Left renal cortex interstitium (tissue), 4 donors: ENCODE measurements at places on chromosomes 4 and X. TPM values are rescaled to one million over a fixed set of nuclear protein-coding genes. Genes with fewer than 3 reads are reported as not detected.

- no peak for DNase-seq
These were observed 7.0 kb upstream of the TLR3 start for GRCh38 chr4:186061921-186062320.

DNA sequence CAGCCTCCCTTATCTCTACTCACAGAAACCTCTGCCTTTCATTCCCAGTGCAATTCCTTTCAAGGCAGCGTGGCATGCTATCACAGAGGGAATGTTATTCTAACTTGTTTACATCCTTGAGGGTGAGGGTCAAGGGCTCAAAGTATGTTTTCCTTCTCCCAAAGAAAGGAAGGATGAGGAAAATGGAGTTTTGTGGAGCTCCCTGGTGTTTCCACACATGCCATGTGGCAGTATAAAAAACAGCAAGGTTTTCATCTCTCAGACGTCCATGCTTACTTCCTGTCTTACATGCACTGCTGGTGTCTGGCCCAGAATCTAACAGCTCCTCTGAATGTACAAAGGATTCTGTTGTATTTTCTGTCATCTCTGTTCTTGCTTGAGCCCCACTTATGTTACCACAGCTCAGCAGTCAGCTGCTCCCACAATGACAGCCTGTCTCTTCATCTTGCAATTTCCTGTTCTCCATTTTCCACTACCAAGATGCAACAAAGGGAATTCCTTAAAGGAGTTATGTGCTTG lies 128.0 kb downstream of the SNCA start:
- no peak for DNase-seq

DNA sequence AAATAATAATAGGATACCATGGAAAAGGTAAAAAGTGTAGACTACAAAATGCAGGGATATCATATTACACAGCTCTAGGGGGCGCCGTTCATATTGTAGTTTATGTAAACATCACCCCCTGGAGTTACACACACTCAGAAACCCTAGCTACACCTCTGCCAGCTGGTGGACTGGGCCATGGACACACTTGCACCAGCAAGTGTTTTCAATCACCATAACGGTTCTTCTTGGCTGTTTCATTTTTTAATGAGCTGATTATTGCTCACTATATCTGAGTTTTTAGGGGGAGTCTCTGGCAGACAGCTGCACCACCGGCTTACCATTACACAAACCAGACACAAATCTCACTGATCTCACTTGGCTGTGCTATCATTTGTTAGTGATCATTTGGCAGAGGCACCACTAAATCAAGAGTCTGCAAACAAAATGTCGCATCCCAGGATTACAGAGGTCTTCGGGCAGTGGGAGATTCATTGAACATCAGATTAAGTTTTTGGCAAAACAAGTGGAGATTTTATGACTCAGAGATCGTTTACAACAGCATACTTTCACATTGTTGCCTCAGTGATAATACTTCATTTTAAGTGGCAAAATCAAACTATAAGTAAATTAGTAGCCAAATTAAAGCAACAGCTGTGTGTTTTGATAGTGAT lies 185.7 kb downstream of the UNC5C start:
- no peak for DNase-seq

DNA sequence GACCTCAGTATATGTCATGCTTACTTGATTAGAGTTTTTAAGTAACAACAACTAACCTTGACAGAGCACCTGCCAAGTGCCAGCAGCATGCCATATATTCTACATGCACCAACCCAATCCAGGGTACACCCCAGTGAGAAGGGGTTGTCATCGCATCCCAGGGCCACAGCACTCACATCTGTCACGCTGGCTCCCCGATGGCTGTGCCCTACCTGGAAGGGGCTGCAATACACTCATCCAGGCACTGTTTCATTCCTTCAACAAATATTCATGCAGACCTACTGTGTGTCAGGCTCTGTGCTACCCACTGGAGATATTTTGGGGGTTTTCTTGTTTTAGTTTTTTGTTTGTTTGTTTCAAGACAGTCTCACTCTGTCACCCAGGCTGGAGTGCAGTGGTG lies 49.5 kb downstream of the PPP2R2C start:
- no peak for DNase-seq

- DNase-seq, result no peak
These were observed 405 bp downstream of the CENPE start for GRCh38 chr4:103197765-103198110.

DNA sequence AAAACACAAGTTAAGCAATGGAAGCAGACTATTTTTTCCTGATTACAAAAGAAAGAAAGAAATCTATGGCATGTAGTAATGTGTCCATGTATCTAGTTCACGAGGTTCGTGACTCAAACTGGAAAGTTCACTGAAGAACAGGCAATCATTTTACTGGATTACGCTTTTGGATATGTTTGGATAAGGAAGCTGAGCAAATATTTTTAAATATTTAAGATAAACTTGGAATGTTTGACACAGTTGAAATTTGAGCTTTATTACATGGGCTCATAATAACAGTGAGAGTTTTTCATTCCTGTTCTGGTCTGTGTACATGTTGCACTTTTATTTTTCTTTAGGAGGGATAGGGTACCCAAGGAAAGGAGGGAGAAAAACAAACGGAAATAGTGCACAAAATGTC lies 244.2 kb upstream of the GK2 start:
- DNase-seq, result no peak

DNA sequence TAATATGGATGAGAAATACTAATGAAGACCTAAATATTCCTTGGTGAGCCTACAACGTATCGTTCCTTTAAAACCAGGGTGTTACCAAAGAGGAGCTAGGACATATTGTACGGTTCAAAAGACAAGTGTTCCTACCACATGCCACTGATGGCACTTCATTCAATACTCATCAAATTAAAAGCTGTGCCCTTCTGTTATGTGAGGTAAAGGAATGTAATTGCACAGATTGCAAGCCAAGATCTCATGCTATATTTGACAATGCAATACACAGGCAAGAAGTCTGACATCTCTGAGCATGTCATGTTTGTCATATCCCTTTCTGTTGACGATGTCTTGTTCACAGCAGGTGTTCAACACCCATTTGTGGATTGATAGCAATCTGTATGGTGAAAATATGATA lies 6.9 kb downstream of the FGF13 start:
- no peak for DNase-seq

GRCh38 chr4:156766846-156767245 lies 204.8 kb downstream of the PDGFC start:
- DNase-seq, result no peak

DNA sequence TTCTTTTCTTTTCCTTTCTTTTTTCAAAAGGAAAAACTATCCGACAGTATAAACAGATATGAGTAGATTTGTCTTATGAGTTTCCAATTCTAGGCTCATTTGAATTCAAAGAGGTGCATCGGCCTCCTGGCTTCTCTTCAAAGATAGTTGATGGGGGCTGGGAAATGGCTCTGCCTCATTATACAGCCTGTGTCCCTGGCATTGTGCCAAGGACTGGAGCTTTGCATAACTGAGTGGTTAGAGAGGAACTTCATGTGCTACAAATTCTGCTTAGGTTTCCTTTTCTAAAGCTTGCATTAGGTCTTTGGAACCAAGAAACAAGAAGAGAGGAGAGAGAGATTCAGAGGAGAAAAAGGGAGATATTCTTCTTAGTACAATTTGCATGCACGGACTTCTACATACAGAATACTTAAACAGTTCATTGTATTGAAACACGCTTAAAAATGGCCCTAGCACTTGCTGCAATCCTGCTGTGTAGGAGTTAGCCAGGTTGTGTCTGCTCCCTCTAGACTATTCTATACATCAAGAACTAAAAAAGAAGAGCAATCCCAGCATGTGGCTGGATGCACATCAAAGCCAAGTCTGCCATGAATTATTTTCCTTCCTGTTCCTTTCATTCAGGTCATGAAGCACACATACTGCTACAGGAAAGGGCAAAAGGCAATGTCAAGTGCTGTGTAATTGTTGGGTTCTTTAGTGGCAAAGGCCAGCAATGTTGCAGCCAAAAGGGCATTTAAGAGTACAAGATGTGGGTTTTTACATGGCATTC lies 70.9 kb downstream of the INTS12 start:
- DNase-seq, result no peak

- DNase-seq, result peak; percentile 13
These were observed 1523.7 kb downstream of the ARAP2 start for GRCh38 chr4:34720571-34720970.

GRCh38 chr4:36328130-36328529 lies 46.7 kb downstream of the DTHD1 start:
- DNase-seq, result no peak

DNA sequence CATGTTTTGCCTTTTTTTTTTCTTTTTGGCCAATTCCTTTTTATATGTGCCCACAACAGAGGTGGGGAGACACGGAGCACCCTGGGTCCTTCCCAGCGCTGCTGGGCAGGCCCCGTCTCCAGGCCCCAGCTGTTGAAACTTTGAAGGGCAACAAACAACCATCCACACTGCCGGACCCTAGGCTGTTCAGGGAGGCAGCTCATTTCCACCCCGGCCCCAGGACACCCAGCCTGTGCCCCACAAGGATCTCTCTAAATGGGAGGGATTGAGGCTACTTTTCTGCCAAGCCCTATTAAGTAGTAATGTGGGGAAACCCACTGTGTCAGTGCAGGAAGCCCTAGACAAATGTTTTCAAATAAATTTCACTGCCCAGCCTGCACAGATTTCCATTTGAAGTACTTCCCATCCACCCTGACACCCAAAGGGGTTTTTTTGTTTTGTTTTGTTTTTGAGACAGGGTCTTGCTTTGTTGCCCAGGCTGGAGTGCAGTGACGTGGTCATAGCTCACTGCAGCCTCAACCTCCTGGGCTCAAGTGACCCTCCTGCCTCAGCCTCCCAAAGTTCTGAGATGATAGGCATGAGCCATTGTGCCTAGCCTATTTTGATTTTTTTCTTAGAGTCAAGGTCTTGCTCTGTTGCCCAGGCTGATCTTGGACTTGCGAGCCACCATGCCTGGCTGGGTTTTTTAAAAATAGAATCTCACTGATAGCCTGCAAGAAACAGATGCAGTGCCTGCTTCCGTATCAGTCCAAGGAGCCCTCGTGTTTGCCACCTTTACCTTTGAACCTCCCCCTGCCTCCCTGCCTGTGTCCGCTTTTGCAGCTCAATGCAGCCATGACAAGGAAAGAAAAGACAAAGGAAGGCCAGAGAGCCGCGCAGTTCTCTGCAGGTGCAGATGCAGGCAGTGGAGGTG lies 13.4 kb upstream of the CLCN4 start:
- DNase-seq, result no peak

GRCh38 chr4:67810011-67810410 lies 55.8 kb upstream of the GNRHR start:
- DNase-seq, result no peak

- no peak for DNase-seq
These were observed 237.5 kb downstream of the BCOR start for GRCh38 chrX:39859991-39860861.

DNA sequence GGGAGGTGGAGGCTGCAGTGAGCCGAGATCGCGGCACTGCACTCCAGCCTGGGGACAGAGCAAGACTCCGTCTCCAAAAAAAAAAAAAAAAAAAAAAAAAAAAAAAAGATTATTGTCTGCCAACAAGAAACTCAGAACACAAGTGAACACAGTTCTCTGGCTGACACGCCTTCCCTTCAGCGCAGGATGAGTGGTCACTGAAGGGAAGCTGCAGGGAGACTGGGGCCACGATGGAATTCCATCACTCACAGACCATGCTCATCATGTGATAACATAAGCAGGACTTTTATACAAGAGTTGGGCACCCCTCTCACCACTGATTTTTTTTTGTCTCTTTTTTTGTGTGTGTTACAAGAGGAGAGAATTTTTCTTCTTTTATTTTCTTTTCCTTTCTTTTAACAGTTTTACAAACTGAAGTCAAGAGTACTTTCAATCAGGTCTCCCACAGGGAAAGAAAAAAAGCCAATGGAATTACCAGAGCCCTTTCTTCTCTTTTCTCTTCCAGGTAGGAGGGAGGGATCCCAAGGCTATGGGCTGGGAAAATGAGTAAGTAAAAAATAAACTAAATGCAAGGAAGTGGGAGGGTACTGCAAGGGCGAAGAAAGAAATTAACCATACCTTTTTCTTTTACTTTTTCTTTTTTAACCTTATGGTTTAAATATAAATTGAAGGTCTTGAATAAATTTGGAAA lies 435.6 kb downstream of the GPM6A start:
- no peak for DNase-seq

DNA sequence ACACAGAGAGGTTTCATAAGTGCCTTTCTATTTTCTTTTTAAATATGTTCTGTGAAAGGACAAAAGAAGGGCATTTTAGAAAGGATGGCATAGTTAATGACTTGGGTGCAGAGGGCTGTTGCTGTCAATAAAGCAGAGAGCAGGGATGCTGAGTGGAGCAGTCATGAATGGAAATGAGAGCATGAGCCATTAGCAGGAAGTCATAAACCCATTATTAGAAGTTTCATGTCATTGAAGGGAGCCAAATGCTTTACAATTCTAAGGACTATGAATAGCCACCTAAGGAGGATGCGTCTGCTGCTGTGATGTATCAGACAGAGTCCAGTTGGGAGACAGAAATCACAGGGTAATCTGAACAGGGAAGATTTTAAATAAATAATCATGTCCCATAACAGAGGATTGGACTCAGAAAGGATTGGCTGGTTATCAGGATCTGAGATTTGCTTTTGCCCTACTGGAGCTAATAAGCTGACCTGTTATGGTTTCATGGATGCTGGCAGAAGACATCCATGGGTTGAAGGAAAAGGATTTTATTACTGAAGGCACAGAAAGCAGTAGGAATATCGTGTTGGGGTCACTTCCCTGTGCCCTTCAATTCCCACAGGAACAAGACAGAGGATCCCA lies 47.5 kb upstream of the WDR19 start:
- DNase-seq, result no peak

- DNase-seq, result no peak
These were observed 516 bp upstream of the COX18 start for GRCh38 chr4:73070074-73070390.

DNA sequence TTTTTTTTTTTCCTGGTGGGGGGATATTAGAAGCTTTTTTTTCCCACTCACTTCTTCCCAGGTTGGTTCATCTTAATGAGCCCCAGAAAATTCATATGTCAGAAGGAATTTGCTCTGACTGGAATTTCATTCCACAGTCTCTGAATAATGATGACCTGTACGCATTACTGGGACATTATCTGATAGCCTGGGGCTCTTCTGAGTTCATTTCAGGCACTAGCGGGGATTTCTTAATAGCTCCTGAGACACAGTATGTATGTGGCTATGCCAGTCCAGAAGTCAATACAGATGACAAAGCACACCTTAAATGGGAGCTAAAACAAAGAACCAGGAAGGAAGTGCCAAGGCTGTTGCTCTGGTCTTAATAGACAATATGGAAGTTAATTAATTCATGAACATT lies 295.2 kb upstream of the IGFBP7 start:
- no peak for DNase-seq

EDA2R gene
- polyA plus RNA-seq, result 0.59 TPM

TMEM31 gene
- polyA plus RNA-seq, result 1.4 TPM

ARR3 gene
- 1.5 TPM for polyA plus RNA-seq

CXCL11 gene
- 0.38 TPM for polyA plus RNA-seq

WNK3 gene
- polyA plus RNA-seq, result 3.7 TPM

BRS3 gene
- polyA plus RNA-seq, result not detected
